ENCODE measurements at places on chromosomes 16 and 17.

- no peak for DNase-seq
Measured at GRCh38 chr17:2176499-2177169, 121.7 kb downstream of the HIC1 start.

- DNase-seq = peak; percentile 31
Measured at GRCh38 chr17:69485901-69486643, 71.6 kb downstream of the MAP2K6 start.

- no peak for DNase-seq
Measured at GRCh38 chr16:5572056-5572455, 474.5 kb upstream of the EEF2KMT start.

GRCh38 chr17:75367312-75367711 is 38.2 kb downstream of the GRB2 start:
- DNase-seq = no peak

GRCh38 chr16:9279291-9280068 is 188.0 kb downstream of the HAPSTR1 start:
- DNase-seq = peak; percentile 17

- no peak for DNase-seq
Measured at GRCh38 chr16:72930396-72930795, 117.5 kb downstream of the ZFHX3 start.

- DNase-seq = no peak
Measured at GRCh38 chr16:81517629-81518438, 73.2 kb downstream of the CMIP start.

- no peak for DNase-seq
Measured at GRCh38 chr16:35187665-35188225, 1728.3 kb downstream of the TP53TG3F start.

DNA sequence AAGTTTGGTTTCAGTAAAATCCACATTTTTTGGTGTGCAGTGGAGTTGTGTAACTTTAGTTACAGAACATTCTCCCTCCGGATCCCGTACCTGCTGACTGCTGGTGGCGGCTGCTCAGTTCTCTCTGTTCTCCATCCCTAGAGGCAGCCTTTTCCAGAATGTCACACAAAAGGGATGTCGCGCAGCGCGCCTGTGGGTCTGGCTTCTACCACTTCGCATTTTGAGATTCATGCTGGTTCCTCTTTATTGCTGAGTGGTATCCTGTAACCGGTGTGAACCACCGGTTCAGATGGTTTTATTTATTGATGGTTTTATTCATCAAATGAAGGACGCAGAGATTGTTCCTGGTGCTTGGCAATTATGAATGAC is 981 bp upstream of the CEP131 start:
- peak; percentile 47 for DNase-seq

DNA sequence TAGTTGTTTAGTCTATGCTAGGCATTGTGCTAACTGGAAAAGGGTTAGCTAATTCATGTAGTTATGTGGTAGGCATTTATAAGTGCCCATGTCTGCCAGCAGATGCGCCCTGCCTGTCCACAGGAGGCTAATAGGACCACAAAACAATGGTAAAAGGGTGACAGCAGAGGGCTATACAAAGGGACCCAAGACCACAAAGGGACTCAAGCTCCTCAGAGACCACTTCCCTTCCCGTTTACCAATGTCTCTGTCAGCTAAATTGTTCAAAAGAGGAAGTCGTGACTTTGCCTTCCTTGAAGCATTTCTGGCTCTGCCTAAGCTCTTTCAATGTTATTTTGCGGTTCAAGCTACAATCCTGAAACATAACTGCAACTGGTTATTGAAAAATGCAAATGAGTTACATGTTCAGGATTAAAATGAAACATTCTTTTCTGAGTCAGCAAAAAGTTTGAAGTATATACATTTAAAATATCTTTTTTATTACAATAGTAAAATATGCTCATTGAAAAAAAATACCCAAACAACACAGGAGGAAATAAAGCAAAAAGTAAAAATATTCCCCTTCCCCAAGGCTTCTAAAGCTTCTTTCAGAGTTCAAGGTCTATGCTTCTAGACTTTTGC is 149.2 kb downstream of the MAF start:
- DNase-seq = peak; percentile 74

GRCh38 chr17:77786740-77787505 is 171.6 kb upstream of the TNRC6C start:
- no peak for DNase-seq

- no peak for DNase-seq
Measured at GRCh38 chr17:71360301-71360700, 760.5 kb upstream of the SOX9 start.

GRCh38 chr16:12611916-12612597 is 191.6 kb downstream of the CPPED1 start:
- no peak for DNase-seq

- DNase-seq = no peak
Measured at GRCh38 chr16:50114357-50115129, 38.6 kb upstream of the TENT4B start.

All from hematopoietic multipotent progenitor cell treated with erythropoietin and hydrocortisone succinate and interleukin-3 and kit ligand, for 6 days (in vitro differentiated cells).